Chondrocyte (in vitro differentiated cells): ENCODE measurements at places on chromosomes 6 and 20. TPM values are rescaled to one million over a fixed set of nuclear protein-coding genes. Genes with fewer than 3 reads are reported as not detected.

DNA sequence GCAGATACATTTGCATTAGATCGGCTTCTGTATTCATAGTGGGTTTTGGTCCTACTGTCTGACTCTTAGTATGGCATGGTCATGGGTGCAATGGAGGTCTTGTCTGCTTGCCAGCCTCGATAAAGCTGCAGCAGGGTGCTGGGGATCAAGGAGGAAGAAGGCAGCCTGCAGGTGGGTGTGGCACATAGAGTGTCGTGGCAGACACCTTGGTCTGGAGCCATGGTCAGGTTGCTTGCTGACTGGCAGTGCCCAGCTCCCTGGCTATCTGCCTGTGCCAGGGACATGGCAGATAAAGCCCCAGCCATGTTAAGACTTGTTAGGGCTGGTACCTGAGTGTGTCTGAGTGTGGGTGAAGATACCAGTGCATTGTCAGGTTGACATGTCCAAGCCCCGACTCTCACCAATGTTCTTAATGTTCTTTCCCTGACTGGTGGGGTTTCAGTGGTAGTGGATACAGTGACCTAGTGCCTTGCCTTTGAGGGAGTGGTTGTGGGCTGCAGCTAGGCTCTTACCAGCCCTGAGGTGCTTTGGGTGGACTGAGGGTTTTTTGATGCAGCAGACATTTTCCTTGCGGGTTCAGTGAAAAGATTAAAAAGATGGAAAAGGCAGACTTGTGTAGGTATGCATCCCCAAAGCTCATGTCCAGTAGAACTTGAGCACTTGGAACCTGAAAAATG lies 1.8 kb downstream of the FAM83D start:
- H3K4me1 ChIP-seq = peaks cover 16% of the 10 kb centered on the region
- H3K36me3 ChIP-seq = no peaks in the 10 kb centered on the region
- H3K4me3 ChIP-seq = peak overlapping the region; percentile 77
- no peaks in the 10 kb centered on the region for H3K27me3 ChIP-seq

ULBP1 gene
- 2.8 to 29.8 TPM (median 29.8 TPM) in 3 replicates for total RNA-seq

DNA sequence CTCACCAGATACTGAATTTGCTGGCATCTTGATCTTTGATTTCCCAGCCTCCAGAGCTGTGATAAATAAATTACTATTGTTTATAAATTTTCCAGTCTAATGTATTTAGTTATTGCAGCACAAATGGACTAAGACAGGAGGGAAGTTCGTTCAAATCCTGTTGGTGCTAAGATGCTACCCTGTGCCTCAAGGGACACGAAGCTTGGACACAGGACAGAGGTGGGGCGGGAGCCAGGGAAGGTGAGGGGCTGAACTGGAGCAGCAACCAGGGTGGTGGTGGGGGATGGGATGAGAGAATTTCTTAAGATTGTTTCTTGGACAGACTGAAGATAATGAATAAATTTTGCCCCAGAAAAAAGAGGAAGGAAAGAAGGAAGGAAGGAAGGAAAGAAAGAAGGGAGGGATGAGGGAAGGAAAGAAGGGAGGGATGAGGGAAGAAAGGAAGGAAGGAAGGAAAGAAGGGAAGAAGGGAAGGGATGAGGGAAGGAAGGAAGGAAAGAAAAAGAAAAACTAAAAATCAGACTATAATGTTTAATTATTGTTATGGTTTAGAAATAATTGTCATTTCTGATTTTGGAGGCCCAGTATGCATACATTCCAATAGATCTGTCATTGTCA lies 127.2 kb downstream of the CDC5L start:
- H3K27me3 ChIP-seq = no peaks in the 10 kb centered on the region
- DNase-seq = no peak
- no peak overlapping the region for H3K4me3 ChIP-seq
- no peak overlapping the region for H3K27ac ChIP-seq
- H3K4me1 ChIP-seq = peaks cover 10% of the 10 kb centered on the region

DNA sequence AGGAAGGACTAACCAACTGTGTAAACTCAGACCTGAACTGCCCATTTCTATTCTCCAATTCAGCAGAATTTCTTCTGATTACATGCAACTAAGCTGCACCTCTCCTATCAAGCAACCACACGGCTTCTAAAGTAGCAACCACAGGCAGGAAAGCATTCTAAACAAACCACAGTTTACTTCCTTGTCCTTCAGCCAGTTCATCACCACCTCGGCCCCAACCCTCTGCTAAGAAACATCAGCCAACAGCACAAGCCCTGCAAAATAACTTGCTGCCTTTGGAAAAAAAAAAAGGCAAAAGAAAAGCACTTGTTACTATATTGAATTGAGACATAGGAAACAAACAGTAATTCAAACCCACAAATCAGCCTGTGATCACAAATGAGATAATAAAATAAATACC lies 140.3 kb downstream of the NFATC2 start:
- no peak for DNase-seq
- no peaks in the 10 kb centered on the region for H3K27me3 ChIP-seq
- peaks cover 2% of the 10 kb centered on the region for H3K36me3 ChIP-seq
- H3K27ac ChIP-seq = no peak overlapping the region
- H3K4me3 ChIP-seq = no peak overlapping the region

- H3K27me3 ChIP-seq = no peaks in the 10 kb centered on the region
- peaks cover 40% of the 10 kb centered on the region for H3K4me1 ChIP-seq
- no peak for DNase-seq
Observed at GRCh38 chr6:139539852-139540251, 165.4 kb upstream of the CITED2 start.

DNA sequence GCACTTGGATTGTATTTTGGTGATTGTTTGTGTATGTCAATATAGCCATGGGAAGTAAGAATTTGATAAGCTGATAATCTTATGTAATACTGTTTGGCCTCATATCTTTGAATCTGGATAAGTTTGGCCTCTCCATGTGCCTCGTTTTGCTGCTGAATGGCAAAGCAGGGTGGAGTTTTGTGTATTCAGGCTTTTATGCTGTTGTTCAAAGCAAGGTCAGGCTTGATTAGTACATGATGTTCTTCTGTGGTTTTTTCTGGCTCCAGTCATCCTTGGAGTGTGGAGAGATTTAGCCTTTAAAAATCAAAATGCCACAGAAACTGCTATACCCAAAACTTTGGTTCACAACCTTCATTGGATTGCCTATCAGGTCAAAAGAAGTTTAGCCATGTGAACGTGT lies 728.9 kb upstream of the GJE1 start:
- no peaks in the 10 kb centered on the region for H3K27me3 ChIP-seq
- peaks cover 5% of the 10 kb centered on the region for H3K36me3 ChIP-seq
- DNase-seq = no peak
- no peak overlapping the region for H3K27ac ChIP-seq

DNA sequence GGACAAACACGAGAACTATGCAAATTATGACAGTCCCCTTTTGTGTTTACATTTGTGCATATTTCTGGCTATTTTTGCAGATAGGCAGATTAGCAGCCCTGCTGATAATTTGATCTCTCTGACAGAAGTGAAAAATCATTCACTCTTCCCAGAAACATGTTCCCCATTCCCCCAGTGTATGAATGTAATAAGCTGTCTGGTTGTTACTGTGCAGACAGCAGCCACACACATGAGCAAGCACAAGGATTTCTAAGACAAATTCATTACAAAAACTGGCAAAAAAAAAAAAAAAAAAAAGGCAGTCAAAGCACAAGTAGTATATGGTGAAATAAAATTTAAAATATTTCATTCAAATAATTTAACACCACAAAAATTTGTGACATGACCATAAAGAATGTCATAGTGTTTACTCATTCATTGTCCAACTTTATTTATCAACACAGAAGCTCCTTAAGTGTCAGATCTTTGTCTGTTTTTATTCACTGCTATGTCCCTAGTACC lies 95.5 kb upstream of the VGLL2 start:
- no peaks in the 10 kb centered on the region for H3K27me3 ChIP-seq
- H3K4me3 ChIP-seq = no peak overlapping the region
- no peaks in the 10 kb centered on the region for H3K36me3 ChIP-seq
- no peak overlapping the region for H3K27ac ChIP-seq
- no peak for DNase-seq

GRCh38 chr6:121851056-121851455 lies 415.6 kb downstream of the GJA1 start:
- H3K4me3 ChIP-seq = no peak overlapping the region
- DNase-seq = no peak
- H3K4me1 ChIP-seq = peaks cover 42% of the 10 kb centered on the region
- H3K27me3 ChIP-seq = no peaks in the 10 kb centered on the region

GRCh38 chr20:54397292-54398140 lies 77.9 kb upstream of the DOK5 start:
- DNase-seq = no peak
- H3K4me1 ChIP-seq = no peaks in the 10 kb centered on the region
- no peaks in the 10 kb centered on the region for H3K36me3 ChIP-seq
- no peak overlapping the region for H3K27ac ChIP-seq
- no peak overlapping the region for H3K4me3 ChIP-seq
- H3K27me3 ChIP-seq = peaks cover 17% of the 10 kb centered on the region

- peaks cover 51% of the 10 kb centered on the region for H3K36me3 ChIP-seq
- no peak overlapping the region for H3K27ac ChIP-seq
- H3K27me3 ChIP-seq = no peaks in the 10 kb centered on the region
- H3K4me3 ChIP-seq = no peak overlapping the region
- H3K4me1 ChIP-seq = no peaks in the 10 kb centered on the region
Observed at GRCh38 chr20:41125530-41126457, 11.5 kb upstream of the PLCG1 start.
